ENCODE measurements at places on chromosomes 11 and 22.

- DNase-seq, result peak; percentile 64
These were observed 9.1 kb downstream of the LMF2 start for GRCh38 chr22:50498322-50498890.

DNA sequence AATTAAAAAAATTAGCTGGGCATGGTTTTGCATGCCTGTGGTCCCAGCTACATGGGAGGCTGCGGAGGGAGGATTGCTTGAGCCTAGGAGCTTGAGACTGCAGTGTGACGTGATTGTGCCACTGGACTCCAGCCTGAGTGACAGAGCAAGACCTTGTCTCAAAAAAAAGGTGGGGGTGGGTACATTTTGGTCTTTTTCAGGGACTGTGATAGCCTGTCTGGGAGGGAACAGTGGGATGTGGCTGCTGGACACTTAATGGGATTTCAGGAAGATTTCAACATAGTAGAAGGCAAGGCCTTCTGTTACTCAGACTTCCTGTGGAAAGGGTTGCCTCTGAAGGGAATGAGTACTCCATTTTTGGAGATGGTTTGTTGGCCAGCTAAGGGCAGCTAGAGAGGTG, 40.6 kb downstream of the RELT start:
- no peak for DNase-seq

- no peak for DNase-seq
These were observed 16.0 kb upstream of the B4GALNT4 start for GRCh38 chr11:353179-353873.

DNA sequence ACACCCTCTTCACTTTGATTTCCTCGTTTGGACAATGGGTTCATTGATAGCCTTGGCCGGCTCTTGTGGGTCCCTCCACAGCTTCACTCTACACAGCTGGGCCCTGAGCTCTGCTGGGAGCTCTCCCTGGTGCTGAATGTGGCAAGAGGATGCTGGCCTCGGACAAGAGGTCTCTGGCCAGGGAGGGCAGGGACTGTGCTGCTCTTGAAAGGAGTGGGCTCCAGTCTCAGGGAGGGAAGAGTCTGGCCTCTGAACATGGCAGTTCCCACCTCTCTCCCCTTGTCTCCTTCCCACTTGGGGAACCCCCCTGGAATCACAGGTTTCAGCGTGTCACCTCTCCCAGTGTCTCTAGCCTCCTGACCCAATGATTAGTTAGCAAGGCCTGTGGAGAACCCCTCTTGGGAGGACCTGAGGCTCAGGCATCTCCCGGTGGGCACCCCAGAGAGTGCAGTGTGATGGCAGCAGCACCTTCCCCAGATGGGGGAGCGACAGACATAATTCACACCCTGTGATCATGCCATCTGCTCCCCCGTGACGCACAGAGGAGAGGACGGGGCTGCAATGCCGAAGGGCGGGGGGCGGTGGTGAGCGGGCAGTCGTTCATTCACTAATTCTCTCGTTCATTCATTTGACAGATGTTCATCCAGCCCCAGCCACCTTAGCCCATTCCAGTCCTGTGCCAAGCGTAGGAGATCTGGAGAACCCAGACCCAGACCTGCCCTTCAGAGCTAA, 2.8 kb upstream of the CABP7 start:
- DNase-seq, result peak; percentile 84

DNA sequence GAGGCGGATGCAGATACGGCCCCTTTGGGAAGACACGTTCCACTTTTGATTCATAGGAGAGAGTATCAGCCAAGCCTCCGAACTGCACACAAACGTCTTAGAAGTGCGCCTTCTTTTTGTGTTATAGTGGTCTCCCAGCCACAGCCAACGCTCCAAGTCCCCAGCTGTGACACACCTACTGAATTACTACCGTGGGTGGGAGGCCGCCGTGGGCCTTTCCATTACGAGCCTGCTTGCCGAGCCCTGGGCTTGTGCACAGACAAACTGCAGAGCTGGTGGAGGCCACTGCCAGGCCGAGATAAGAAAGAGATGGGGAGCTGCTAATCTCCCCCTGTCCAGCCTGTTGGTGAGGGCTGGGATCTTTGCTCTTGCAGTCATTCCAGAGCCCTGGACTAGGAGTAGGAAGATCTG, 761 bp downstream of the HMBS start:
- no peak for DNase-seq

DNA sequence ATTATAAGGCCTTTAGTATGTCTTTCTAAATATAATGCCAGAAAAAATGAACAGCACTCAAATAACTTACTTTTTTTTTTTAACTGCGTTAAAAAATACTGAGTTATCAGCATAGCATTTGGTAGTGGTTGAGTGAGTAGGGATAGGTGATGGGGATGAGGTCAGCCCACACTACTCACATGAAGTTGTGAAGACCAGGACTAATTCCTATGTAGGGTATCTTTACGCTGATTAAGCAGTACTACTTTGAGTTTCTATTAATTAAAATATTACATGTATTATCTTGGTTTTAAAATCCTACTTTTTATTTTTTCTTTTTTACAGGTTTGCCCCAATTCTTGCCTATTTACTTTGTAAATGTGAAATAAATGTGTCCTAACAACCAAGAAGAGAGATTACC, 13.5 kb downstream of the PHF21A start:
- no peak for DNase-seq

DNA sequence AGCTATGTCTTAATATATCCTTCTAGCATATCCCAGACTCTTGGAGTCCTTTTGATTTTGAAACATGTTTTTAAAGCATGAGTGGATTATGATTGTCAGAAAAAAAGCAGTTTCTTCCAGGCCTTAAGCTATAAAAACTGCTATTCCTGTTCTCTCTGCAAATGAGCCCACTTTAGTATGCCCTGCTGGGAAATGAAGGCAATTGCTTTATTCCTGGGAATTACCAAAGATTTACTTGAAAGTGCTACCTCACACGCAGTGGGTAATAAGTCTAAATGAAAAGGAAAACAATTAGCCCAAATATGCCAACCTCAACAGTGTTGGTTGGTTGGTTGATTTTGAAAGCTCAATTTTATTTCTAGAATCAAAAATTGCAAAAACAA, 17.2 kb upstream of the RCN1 start:
- no peak for DNase-seq

DNA sequence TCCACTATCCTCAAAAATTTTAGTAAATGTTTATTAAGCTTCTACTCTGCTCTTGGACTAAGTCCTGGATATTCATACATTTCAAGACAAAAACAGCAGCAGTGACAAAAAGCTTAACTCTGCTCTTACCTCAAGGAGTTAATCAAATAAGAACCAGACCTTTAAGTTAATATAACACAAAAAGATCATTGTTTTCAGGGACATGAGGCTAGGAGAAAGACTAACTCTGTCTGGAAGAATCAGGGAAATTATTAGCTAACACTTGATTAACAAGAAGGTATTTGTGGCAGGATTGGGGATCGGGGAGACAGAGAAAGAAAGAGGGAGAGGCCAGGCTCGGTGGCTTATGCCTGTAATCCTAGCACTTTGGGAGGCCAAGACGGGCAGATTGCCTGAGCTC, 74.4 kb downstream of the PPP2R1B start:
- DNase-seq, result no peak

DNA sequence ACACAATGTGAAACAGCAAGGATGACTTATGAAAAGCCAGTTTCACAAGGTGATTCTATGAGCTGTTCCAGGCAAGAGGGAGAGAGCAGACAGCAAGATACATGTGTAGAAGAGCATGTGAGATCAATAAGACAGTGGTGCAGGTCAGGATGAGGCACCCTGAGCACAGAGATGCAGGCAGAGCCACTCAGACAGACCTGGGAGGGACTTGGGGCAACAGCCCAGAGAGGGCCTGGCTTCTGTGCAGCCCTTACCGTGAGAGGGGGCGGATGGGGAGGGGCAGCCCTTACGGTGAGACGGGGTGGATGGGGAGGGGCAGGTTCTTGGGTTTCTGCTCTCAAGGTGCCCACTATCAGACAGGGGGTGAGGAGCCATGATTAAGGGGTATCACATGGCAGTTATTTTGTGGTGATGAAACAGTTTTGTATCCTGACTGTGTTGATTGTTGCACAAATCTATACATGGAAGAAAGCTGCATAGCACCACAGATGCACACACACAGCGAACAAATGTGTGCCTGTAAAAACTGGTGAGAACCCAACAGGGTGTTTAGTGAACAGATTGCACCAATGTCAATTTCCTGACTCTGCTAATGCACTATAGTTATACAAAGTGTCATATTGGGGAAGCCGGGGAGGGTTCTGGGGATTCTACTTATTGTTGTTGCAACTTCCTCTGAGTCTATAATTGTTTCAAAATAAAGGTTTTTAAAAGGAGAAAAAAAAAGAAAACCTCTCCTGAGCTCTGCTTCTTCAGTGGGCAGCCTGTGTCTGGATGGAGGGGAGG, 5.2 kb upstream of the C22orf42 start:
- DNase-seq, result no peak

DNA sequence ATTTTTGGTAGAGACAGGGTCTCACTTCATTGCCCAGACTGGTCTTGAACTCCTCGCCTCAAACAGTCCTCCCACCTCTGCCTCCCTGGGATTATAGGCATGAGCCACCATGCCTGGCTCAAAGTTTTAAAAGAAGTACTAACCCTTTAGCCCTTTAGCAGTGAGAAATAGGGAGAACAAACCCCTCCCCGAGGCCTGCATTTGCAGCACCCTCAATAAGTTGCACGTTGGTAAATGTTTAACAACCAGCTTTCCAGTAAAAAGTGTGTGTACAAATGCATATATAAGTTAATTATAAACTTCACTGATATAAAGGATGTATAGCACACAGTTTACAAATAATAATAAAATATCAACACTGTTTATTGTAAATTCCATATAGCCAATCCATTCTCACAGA, 51.8 kb downstream of the PARVA start:
- no peak for DNase-seq
